ENCODE measurements at places on chromosomes 13 and 19.

DNA sequence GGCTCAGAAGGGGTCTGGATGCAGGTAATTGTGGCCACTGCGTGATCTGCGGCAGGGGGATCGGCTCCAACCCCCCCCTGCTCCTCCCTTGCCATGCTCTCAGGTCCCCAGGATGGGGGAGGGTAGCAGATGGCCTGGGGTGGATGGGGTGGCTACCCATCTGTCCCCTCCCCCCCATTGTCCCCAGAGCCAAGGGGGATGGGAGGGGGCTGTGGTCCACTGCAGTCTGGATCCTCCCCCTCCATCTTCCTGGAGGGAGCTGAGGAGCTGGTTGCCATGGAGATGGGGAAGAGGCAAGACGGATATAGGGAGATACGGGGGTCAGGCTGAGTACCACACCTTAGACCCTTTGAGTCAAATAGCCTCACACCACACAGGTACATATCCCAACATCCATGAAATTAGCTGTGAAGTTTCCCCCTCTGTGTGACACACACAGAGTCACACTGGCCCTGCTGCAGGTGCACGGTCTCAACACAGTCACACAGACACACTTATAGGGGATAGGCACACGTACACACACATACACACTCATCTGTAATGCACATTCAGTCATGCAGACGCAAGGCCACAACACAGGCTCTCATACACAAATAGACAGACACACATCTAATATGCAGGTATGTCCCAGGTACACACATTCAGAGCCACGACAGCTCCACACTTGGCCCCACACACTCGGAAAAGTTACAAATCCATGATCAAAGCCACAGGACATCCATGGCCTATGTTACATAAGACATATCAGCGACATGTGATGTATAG lies 1.8 kb upstream of the NOVA2 start:
- no peak for DNase-seq

DNA sequence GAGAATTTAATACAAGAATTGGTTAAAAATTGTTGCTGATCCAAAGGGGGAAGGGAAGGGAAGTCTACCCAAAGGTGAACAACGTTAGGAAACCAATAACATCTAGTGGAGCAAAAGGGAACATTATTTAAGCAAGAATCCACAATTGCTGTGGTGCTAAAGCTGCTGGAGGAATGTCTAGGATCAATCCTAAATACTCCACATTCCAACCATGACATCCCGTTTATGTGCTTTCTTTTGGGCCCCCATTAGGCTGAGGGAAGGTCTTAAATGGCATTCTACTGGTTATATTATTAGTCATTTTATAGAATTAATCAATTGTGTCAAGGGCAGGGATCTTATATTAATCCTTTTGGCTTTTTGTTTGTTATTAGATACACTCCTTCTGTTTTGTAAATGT lies 39.9 kb upstream of the VWA8 start:
- no peak for DNase-seq

DNA sequence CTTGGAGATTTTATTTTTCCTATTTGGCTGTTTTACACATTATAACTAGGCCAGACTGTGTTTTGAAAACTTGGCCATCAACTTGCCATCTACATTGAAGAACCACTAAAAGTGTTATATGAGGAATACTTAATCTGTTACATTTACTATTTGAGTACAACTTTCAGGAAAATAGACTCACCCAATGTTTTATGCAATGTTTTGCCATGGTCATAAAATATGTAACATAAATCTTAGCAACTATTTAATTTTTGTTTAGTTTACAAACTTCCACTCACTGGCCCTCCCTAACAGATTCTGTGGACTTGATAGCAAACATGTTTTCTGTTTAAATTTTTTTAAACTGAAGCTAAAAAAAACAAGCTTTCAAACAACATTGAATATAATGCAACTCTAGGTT lies 23.7 kb upstream of the TRPC4 start:
- no peak for DNase-seq

GRCh38 chr13:31433207-31433606 lies 233.4 kb downstream of the B3GLCT start:
- no peak for DNase-seq

- DNase-seq: no peak
Observed at GRCh38 chr19:40704491-40705361, 12.0 kb downstream of the COQ8B start.

DNA sequence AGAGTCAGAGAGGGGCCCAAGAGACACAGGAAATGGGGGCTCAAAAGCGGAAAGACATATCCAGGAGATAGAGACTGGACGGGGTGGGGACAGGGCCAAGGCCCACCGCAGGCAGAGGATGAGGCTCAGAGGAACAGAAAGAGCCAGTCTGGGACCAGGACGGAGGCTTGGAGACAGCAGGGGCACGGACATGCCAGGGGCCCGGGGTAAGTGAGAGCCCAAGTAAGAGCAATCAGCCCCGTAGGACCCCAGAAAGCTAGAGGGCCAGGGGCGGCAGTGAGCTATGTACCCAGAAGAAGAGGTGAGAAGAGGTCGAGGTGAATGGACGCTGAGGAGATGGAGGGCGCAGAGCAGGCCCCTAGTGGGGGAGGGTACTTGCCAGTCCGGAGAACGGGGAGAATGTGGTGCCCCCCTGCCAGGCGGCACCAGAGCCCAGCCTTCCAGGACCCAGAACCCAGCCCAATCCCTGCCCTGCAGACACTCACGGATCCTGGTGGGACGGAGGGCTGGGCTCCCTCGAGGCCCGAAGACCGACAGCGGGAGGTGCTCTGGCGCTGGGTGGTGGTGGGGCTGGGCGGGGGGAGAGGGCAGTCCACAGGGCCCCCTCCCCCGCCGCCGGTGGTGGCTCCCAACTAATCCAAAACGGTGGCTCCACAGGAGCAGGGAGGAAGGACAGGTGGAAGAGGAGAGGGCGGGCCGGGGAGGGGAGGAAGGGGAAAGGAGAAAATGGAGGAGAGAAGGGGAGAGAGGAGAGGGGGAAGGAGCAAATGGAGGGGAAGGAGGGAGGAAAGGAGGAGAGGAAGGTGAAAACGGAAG lies 1.0 kb downstream of the GRIK5 start:
- DNase-seq: no peak

DNA sequence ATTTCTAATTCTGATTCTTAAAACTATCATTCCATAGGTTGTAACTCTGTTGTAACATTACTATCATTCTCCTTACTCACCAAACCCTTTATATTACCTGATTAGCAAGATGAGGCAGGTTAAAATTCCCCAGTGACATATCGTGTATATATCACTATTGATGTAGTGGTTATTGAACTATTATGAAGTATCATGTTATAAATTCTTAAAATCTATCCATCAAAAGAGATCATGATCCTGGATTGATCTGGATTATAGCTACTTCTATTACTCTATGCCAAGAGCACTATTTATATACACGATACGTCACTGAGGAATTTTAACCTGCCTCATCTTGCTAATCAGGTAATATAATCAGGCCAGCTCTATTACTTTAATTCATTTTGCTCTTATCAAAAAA lies 533.9 kb downstream of the SLITRK6 start:
- DNase-seq: no peak

DNA sequence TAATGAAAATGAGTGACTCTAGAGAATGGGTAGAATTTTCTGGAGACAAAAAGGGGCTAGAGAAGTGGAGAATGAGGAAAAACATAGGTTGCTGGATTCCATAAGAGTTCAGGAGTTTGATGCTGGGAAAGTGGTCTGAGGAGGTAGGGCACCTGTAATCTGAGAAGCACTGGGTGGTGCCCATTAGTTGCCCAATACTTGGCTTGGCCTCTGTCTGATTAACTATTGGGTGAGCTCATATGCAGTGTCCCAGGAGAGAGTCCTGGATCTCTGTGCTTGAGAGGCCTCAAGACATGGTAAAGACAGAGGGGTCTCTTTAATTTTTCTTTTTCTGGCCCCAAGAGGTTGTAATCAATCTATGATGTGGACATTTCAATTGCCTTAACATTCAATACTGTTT lies 390.1 kb downstream of the TDRD3 start:
- no peak for DNase-seq

- DNase-seq: peak; percentile 60
Observed at GRCh38 chr19:12669270-12670158, 2.9 kb downstream of the WDR83 start.

DNA sequence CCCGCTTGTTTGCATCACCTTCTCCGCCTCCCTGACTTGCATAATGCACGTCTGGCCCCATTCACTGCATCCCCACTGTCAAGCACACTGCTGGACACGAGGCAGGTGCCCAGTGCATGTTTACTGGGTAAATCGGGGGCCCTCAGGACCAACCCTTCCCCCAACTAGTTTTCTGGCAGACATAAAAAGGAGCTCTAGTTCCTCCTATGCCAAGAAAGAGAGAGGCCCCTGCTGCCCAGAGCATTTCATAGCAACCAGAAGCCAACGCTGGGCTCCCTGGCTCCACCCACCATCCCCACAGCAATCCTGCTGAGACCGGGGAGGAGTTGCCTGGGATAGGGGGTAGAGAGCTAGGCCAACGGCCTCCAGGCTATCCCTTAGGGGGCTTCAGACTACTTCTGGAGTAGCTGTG lies 23.2 kb downstream of the ANKRD27 start:
- no peak for DNase-seq

GRCh38 chr13:88042489-88042888 lies 371.3 kb downstream of the SLITRK5 start:
- DNase-seq: no peak

GRCh38 chr13:28316129-28316528 lies 177.8 kb downstream of the PAN3 start:
- DNase-seq: no peak

DNA sequence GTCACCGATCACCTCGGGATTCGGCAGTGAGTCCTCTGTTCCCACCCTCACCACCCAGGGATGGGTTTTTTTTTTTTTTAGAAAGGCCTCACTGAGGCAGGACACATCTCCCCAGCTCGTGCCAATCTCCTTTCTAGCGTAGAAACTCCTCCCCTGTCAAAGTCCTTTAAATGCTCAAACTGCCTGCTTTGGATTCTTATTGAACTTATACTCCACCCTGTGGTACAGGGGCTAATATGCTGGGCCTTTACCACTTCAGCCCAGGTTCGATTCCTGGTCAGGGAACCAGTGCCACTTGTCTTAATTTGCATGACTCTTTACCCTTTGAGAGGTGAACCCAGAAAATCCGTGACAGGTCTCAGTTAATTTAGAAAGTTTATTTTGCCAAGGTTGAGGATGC lies 8.3 kb upstream of the ZNF14 start:
- DNase-seq: no peak

- DNase-seq: no peak
Observed at GRCh38 chr13:86080340-86080995, 281.2 kb upstream of the SLITRK6 start.

DNA sequence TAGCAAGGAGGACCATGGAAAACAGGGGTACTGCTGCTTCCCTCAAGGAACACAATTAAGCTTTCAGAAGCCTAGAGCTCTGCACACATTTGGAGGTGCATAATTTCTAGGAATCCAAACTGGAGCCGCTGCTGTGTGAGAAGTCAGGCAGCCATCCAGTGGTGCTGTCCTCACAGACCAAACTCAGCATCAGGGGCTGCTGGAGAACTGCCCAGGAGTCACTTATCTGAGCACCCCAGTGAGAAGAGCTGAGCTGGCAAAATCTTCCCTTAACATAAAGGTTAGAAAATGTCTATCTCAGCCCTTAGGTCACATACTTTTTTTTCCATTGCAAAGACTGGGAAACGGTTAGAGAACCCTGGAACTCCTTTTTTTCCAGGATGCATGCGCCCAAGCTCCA lies 72.8 kb downstream of the ATP7B start:
- no peak for DNase-seq

DNA sequence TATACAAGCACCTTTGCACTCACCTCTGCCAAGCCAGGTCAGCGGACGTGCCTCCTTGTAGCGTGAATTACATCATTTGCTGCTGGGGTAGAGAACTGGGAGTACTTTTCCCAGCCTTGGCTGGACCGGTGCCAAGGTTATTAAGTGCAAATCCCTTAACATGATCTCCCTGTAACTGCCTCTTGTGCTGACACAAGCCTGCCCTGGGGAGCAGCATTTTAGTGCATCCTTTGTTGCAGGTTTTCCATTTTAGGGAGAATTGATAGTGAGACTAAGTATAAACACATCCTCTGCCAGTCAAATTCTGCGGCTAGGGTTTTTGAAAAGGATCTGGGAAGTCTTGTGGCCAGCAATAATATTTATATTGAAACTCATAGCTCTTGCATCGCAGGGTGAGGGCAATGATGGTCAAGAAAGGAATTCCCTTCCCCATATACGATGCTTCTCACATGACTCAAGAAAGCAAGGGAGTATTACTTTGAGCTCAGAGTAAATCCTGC lies 32.7 kb upstream of the DCLK1 start:
- no peak for DNase-seq

DNA sequence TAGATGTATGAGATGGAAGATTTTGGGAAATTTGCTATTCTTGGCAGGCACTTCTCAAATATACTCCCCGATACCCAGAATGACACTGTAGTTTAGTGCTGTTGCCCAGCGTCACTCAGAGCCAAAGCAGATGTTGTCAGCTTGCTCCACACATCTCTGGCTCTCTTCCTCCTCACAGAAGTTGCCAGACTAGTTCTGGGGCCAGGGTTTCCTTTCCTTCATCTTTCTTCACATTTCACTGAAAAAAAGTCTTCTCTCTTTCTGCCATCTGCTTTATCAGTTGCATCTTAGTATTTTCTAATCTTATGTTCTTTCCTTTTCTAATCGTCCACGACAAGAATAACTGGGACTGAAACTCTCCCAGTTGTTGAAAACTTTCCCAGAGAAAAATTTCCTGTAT lies 251.4 kb downstream of the RGCC start:
- DNase-seq: no peak

- DNase-seq: no peak
Observed at GRCh38 chr19:3283246-3283751, 58.8 kb downstream of the CELF5 start.

GRCh38 chr19:47241919-47242577 lies 11.0 kb upstream of the BBC3 start:
- no peak for DNase-seq

GRCh38 chr19:52962394-52963246 lies at the start of gene ZNF816:
Gene ZNF816, minus strand, starts transcription at chr19:52962881. Its CDS starts 6,792 bp downstream, at chr19:52956089.
- peak; percentile 97 for DNase-seq

DNA sequence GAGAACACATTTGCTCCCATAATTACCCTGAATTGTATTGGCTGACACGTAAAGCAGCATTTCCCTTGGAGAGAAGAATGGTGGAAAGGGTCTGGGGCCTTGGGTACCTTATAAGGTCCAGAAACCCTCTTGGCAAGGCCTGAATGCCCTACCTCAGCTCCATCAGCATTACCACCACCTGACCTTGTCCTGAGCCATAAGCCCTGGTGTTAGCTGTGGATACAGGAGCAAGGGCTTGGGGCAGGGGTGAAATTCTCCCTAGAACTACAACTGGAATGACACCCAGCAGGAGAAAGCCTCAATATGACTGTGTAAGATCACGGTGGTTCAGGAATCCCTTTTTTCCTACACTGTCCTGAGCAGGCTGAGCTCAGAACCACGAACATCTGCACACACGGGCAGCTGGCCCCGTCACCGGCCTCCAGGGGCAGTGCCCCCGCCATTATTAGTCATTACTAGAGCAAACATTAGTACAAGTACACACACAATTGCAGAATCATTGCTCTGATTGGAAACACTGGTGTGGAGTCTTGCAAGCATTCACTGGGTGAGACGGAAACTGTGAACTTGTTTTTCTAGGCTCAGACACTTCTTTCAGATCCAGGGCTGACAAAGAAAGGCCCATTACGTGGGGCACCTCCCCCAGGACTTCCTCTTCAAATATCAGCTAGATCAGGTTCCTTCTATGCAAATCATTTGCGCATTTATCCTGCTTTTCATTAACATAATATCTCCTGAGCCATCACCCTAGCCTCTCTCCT lies 26.8 kb upstream of the MTIF3 start:
- no peak for DNase-seq

- no peak for DNase-seq
Observed at GRCh38 chr13:94588541-94588940, 7.4 kb downstream of the TGDS start.

Data from activated CD8-positive, alpha-beta memory T cell treated with anti-CD3 and anti-CD28 coated beads for 1 hour (primary cell).